ENCODE measurements at places on chromosomes 16 and 17.

GRCh38 chr16:87201790-87202189 is 115.4 kb downstream of the C16orf95 start:
- no peak for DNase-seq

- DNase-seq, result no peak
Measured at GRCh38 chr17:67801626-67802175, 23.6 kb upstream of the BPTF start.

GRCh38 chr16:3216263-3216640 is 18.7 kb downstream of the ZNF200 start:
- DNase-seq, result no peak

DNA sequence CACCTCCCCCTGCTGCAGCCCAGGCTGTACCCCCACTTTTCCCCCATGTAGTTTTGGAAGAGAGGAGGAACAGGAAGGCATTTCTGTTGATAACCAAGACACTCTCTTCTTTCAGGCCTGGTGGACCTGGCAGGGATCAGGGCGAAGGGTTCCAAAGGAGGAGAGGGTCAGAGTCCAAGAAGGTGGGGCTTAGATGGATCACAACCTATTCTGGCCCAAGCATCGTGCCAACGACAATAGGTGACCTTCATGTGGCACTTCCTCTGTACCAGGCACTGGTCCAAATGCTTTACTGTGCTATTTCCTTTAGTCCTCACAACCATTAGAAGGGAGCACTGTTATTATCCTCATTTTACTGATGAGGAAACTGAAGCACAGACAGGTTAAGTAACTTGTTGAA is 84.3 kb downstream of the TMEM132E start:
- DNase-seq, result no peak

GRCh38 chr16:58261263-58261662 is 33.6 kb downstream of the PRSS54 start:
- no peak for DNase-seq

DNA sequence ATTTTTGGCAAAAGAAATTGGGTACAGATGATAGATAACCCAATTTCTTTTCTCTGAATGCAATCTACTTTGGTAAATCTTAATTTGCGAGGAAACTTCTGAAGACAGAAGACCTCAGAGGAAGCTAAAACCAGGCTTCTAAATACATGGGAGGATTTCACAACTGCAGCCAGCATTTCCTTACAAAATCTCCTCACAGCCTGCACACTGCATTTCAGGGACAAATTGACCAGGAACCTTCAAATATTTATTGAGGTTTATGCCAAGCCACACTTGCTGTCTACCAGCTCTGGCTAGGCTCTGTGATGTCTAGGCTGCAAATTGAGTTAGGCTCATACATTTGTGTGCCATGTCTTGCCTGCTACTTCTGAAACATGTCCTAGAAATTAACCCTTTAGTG is 167.3 kb upstream of the CDH5 start:
- no peak for DNase-seq

Data from type B pancreatic cell (in vitro differentiated cells).